ENCODE measurements at places on chromosomes 7 and 10.

- DNase-seq: no peak
Observed at GRCh38 chr7:63012633-63013183, 985.9 kb upstream of the ZNF722 start.

DNA sequence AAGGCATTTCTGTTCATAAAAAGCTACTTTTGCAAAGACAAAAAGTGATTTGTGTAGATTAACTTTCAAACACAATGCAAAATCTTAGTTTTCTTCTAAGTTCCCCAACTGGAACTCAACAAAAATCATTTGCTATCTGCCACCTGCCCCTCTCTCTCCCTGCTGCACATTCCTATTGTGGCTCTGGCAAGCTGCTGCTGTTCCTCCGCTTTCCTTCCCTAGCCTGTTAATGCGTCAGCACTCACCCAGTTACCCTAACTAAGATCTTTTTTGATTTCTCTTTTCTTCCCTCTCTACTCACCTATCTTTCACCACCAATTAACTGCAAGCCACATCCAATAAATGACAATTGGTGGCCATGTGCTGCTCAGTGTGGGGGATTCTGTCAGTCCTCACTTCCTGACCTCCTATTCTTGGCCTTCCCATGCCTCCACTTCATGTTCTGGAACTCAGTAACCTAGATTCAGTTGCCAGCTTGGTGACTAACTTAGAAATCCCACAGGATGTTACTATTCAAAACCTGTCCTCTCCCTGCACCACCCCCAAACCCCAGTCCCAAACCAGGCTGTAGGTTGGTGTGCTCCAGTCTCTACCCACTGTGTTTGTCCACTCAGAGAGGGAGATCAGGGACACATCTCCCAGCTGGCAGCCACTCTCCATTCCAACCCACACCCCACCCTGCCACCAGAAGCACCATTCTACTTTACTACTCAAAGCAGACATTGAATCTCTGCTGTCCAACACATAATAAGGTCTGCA lies 140.2 kb upstream of the CTTNBP2 start:
- no peak for DNase-seq

DNA sequence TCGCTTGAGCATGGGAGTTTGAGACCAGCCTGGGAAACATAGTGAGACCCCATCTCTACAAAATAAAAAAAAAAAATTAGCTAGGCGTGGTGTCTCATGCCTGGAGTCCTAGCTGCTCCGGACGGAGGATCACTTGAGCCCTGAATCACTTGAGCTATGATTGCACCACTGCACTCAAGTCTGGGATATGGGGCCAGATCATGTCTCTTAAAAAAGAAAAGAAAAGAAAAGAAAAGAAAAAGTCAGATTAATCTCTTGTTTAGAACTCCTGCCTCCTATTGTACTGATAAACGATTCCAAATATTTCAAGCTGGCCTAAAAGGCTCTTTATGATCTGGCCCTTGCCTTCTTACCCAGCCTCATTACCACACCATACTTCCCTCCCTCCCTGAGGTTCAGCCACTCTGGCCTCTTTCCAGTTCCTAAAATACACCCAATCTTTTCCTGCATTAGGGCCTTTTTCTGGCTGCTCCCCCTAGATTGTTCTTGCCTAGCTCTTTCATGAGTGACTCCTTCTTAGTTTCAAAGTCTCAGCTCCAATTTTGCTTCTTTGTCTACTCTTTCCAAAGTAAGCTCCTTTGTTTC lies 41.7 kb downstream of the VCL start:
- no peak for DNase-seq

GRCh38 chr7:108511939-108512338 lies 14.0 kb downstream of the PNPLA8 start:
- DNase-seq: no peak

DNA sequence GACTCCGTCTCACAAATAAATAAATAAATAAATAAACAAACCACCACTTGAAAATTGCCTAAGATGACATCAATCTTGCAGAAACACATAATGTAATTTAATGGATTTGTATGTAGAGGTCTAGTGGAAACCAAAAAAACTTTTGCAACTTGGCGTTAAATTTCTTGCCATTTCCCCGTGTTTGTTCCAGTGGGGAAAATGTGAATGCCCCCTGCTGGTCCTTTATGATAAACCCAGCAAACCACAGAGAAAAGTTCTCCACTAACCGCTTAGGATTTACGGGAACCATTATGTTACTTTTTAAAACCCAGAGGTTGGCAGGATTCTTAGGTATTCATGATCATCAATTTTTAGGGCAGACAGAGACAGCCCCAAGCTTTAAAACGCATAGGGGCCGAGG lies 32.5 kb downstream of the LAMB4 start:
- no peak for DNase-seq

DNA sequence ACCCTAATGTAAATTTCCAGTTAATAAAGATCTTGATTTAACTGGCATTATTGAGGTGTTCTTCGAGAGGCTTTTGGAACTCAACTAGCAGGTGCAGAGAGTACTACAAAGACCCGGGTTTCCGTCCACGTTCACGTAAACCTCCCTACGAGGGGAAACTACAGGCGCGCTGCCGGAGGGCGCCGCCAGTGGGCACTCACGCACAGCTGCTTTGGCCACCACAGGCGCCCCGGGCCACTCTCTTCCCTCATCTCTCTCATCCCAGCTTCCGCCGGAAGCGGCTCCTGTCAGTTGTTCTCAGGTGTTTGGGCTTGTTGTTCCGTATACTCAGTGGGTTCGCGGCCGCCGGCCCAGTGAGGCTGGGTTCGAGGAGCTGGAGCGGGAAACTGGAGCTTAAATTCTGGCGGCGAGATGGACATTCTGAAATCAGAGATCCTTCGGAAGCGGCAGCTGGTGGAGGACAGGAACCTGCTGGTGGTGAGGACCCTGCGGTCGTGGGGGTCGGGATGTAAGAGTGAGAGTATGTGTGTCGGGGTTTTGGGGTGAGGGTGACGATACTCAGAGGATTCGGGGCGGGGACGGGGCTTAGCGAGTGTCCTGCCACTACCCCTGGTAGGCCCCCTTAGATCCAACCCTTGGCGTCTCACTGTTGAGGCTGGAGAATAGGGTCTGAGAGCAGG lies at the start of gene PRPF18:
Gene PRPF18 (plus strand): TSS at position 290 of the 680 bp plus-strand sequence. CDS start 122 bp downstream, at position 412.
- peak; percentile 97 for DNase-seq

GRCh38 chr10:72821606-72822005 lies 71.9 kb upstream of the OIT3 start:
- DNase-seq: no peak

DNA sequence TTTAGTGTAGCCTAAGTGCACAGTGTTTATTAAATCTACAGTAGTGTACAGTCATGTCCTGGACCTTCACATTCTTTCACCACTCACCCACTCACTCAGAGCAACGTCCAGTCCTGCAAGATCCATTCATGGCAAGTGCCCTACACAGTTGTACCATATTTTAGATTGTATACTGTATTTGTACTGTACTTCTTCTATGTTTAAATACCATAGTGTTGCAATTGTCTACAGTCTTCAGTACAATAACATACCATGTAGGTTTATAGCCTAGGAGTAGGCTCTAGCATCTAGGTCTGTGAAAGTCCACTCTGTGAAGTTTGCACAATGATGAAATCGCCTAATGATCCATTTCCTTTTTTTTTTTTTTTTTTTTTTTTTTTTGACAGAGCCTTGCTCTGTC lies 12.0 kb downstream of the EEPD1 start:
- no peak for DNase-seq

- no peak for DNase-seq
Observed at GRCh38 chr10:33938001-33938400, 603.5 kb upstream of the NRP1 start.

DNA sequence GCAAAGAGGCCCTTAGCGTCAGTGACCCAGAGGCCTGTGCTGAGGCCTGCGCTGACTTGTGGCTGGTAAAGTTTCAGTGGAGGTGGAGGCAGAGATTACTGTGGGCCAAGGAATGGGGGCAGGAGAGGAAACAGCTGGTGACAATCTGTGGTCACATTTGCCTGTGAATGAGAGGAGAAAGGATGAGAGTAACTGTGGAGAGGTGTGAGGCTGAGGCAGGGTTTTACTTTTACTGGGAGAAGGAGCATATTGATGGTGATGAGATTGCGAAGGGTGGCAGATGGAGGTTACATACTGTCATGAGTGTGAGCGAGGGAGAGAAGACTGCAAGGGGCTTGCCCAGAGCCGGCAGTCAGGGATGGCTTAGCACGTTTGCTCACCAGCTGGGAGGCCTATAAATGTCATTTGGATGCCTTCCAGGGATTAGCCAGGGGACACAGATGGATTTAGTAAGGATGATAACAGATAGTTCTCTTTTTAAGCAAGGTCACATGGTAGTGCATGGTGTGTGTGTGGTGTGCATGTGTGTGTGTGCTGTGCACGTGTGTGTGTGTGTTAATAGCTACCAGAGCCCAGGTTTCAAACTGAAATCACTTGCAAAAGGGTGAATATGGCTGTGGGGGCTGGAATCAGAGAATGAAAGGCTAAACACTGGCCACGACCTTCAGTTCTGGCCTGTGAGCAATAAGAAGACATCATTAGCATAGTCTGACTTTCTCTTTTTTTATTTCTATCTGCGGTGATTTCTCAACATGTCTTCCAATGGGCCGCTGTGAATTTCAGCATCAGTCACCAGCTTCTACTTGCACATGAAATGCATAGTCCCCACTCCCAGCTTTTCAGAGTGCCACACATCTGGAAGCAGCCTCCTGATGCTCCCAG lies 291.5 kb upstream of the ZNF32 start:
- DNase-seq: no peak

- peak; percentile 75 for DNase-seq
Observed at GRCh38 chr10:60955957-60956425, 12.0 kb upstream of the RHOBTB1 start.

- DNase-seq: no peak
Observed at GRCh38 chr10:113957013-113957412, 86.7 kb upstream of the ADRB1 start.

DNA sequence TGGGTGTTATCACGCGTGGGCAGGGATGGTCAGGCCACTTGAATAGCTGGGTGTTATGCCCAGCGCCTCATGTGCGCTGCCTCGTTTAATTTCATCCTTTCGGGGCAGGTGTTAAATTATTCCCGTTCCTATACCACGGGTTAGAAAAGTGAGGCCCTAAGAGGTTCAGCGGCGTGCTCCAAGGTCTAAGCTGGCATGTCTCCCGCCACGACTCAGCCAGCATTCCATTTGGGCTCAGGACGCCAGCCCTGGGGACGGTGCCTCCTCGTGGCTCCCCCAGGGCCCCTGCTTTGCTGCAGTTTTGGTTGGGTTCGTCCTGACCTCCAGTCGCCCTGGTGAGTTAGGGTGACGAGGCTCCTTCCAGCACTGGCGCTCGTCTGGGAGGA lies 124.5 kb downstream of the TRRAP start:
- DNase-seq: no peak

- no peak for DNase-seq
Observed at GRCh38 chr10:43880160-43880559, 231.5 kb upstream of the ZNF32 start.

DNA sequence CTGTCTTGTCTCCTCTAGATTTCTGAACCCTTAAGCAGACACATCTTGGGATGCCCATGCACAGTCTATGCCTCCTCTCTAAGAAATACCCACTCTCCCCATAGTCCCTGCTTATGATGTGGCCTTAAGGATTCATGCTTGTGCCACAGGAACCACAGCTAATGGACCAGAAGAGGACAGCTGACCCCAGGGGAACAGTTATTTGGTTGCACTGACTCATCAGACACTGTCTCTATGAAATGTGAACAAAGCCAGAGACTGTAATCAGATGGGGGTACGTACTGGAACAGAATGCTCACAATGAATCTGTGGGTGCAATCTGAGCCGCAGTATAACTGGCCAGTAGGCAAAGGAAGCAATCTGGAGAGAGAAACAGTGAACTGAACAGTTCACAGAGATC lies 121.9 kb downstream of the USP6NL start:
- no peak for DNase-seq

DNA sequence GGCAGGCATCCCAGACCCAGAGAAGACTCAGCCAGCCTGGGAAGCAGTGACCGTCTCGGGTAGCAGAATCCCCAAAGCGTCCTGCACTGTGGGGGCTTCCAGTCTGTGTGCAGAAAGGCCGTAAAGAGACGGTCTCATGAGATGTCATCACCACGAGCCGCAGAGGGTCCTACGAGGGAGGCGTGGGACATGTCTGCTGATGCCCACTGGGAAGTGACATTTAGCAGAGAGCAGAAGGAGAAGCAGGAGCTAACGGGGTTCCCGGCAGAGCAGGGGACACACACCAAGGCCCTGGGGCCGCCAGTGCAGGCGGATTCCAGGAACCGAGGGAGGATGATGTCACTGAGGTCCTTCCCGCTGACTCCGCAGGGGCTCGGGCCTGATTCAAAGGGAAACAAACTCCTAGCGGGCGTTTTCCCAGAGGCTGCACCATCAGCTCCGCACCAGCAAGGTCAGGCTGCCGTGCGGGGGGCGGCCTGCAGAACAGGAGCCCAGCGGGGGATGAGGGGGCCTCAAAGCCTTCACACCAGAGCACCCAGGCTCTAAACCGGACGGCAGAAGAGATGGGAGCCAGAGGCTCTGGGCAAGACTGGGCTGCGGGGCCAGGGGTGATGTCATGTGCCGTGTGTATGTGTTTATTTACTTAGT lies 85.4 kb upstream of the PDGFA start:
- no peak for DNase-seq

DNA sequence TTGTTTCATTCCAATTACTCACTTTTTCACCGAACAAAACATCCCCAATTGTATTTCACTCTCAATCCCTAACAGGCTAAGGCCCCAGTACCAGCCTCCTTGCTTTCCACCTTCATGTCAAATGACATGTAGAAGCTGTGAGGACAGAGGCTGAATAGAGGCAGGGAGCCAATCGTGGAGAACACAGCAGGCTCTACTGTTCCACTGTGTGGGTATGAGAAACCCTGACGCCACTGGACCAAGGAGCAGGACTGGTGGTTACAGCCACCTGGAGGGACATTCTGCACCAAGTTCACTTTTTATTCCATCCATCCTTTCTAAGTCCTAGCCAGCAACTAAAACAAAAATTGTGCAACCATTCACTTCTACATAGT lies 502.8 kb downstream of the SORCS1 start:
- DNase-seq: no peak

- peak; percentile 6 for DNase-seq
Observed at GRCh38 chr7:78134256-78134655, 335.7 kb downstream of the PHTF2 start.

- no peak for DNase-seq
Observed at GRCh38 chr7:74398426-74398825, 55.3 kb upstream of the GTF2IRD1 start.

GRCh38 chr7:100680576-100681271 lies 7.2 kb downstream of the GNB2 start:
- no peak for DNase-seq

GRCh38 chr7:91427051-91427450 lies 162.8 kb downstream of the FZD1 start:
- no peak for DNase-seq

GRCh38 chr10:97531401-97531986 lies 32.8 kb downstream of the UBTD1 start:
- DNase-seq: no peak

- no peak for DNase-seq
Observed at GRCh38 chr7:80410081-80410480, 101.8 kb downstream of the GNAT3 start.

GRCh38 chr10:53356616-53357349 lies 584.2 kb upstream of the MBL2 start:
- no peak for DNase-seq

- no peak for DNase-seq
Observed at GRCh38 chr7:134947831-134948230, 38.5 kb upstream of the AGBL3 start.

GRCh38 chr10:125694883-125695282 lies 11.9 kb upstream of the TEX36 start:
- DNase-seq: no peak

- no peak for DNase-seq
Observed at GRCh38 chr7:105532709-105533460, 884 bp downstream of the RINT1 start.

GRCh38 chr7:154916381-154916780 lies 86.5 kb downstream of the PAXIP1 start:
- DNase-seq: no peak

GRCh38 chr10:103244666-103245271 lies 918 bp upstream of the RPEL1 start:
- peak; percentile 66 for DNase-seq
